ENCODE measurements at places on chromosomes 7 and 10.
A peak's percentile ranks its signal among the peaks of the same experiment; 100 is the strongest.

DNA sequence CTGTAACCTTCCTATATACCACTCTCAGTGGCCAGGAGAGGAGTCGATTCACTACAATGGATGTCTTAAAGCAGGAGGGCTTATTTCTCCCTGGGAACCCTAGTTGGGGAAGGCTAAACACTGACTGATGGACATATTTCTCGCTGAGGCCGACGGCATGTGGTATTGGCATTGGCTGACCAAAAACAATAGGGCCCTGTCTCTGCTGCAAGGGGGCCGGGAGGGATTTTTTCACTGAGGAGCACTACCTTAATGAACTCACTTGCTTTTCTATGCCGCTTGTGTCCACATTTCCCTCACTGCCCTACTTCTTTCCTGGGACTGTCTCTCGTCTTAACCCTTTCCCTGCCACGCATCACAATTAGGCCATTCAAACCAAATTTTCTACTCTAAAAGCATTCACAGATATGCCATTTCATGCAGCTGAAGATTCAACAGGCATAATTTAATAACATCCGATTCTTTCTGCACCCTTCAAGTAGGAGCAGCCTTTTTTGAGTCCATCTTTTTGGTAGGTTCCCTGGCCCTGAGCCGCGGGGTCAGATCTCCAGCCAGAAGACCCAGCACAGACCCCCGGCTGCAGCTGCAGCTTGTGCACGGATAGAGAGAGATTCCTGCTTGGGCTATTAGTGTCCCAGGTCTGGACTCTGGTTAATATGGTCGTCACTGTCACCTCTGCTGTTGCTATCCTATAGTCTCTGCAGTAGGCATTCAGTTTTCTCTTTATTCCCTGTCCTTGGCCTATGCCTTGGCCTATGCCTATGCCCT is 118.7 kb downstream of the HIPK2 start:
- no peak for DNase-seq

DNA sequence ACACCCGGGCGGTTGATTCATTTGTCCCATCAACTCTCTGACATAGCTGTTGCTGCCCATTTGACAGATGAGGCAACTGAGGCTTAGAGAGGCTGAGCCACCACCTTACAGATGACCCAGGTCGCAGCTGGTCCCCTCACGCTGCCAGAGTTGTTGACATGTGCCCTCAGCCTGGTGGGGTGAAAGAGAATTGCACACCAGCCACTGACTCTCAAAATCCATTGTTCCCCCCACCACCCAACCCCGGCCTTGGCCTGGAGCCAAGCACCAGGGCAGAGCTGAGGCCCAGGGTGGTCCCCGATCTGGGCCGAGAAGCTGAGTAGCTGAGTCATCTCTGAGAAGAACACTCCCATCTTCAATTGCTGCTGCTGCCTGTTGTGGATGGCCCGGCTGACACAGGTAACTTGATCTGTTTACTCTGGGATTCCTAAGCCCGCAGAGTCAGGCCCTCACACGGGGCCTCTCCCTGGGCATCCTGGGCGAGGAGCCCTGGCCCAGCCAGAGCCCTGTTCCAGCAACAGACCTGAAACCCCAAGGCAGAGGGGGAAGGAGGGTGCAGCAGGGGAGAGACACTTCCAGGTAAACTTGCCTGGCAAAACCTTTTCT is 27.5 kb downstream of the PVRIG start:
- no peak for DNase-seq

DNA sequence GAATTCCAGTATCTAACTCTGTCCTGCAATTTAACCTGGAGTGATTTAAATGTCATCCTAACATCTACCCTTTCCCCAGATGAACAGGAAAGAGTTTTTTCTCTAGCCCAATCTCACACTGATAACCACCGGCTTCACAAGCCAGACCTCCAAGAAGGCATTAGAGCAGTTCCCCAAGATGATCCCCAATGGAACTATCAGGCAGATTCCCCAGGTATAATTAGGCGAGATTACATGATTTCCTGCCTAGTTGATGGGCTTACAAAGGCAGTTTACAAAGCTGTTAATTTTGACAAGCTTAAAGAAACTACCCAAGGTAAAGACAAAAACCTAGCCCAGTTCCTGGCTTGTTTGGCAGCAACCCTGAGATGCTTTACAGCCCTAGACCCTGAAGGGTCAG is 14.1 kb upstream of the NT5C2 start:
- DNase-seq, result no peak

GRCh38 chr10:132388891-132389432 is 8.0 kb upstream of the PWWP2B start:
- no peak for DNase-seq

DNA sequence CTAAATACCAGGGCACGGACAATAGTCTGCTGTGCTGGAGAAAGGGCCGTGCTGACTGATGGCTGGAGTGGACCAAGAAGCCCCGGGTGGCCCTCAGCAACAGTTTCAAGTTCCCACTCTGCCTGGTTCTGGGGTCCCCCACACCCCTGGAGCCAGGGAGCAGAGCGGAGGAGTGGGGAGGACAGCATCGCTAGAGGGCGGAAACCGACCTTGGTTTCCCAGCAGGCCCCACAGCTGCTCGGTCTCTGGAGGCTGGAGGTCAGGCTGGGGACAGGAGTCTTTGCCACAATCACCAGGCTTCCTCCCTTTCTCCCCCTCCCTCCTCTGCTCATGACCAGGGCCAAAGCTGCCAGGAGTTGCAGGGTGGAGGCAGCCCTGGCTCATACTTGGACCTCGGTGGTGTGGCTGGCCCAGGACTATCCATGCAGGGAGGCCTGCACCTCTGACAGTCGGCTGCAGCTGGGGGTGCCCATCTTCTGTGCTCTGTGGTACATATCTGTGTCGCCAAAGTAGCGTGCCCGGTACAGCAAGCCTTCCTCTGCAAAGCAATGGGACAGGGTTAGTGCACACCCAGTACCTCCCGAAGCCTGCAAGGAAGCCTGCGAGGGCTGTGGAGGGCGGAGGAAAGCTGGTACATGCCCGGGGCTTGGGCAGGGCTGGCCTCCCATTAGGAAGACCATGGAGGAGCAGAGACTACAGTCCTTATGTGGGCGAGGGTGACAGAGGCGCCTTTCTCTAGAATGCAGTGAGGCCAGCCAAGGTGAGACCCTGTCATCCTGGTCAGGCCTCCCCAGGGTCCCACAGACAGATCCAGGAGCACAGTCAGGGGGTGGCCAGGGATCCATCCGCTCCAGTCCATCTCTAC is 19.1 kb downstream of the DNAJB12 start:
- DNase-seq, result peak; percentile 11

DNA sequence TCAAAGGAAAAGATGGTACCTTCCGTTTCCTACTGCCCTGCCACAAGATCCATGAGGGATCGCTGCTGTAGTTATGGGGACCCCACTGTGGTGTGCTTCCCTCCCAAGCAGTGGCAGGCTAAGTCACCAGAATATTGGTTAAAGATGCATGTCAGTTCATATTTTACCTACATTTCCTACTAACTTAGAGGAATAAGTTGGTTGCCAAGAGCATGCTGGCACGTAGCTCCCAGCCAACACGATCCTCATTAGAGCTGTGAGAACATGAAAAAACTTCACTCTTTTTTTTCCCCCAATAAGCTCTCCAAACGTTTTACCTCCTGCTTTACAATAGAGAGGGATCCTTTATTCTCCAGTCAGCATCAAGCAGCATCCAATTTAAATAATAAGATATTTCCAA is 203.7 kb downstream of the TRIL start:
- no peak for DNase-seq

DNA sequence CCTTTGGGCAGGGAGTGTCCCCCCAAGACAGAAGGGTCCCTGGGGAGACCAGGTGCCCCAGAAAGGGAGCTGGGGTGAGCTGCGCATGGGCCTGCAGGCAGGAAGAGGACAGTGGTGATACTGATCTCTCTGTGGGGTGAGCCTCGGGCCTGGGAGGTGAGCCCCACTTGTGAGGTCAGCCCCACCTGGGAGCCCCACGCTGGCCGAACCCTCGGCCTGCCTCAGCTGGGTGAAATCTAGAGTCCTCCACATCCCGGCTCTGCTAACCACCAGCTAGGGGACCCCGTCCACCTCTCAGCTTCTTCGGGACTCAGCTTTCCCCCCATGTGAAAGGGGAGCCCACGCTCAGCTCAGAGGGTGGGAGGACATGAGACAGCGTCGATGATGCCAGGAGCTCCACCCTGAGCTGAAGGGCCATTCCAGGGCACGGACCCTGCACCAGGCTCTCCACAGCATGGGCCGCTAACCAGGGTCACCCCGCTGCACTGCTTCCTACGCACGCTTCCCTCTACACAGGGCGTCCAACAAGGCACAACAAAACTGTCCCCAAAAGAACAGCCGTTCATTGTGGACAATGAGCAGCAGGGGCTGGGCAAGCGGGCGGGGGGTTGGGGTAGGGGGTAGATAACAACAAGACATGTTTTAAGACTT is 48.7 kb downstream of the CAMK2B start:
- DNase-seq, result no peak

DNA sequence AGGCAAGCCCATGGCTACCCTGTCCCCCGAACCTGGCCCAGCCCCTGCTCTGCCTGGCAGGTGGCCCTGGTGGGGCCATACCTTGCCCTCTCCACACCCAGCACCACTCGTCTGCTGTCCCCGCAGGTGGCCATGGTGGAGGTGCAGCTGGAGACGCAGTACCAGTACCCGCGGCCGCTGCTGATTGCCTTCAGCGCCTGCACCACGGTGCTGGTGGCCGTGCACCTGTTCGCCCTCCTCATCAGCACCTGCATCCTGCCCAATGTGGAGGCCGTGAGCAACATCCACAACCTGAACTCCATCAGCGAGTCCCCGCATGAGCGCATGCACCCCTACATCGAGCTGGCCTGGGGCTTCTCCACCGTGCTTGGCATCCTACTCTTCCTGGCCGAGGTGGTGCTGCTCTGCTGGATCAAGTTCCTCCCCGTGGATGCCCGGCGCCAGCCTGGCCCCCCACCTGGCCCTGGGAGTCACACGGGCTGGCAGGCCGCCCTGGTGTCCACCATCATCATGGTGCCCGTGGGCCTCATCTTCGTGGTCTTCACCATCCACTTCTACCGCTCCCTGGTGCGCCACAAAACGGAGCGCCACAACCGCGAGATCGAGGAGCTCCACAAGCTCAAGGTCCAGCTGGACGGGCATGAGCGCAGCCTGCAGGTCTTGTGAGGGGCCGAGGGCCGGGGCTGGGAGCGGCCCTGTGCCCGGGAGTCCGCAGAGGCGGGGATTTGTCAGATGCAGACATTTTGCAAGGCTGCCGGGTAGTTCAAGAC is 13.2 kb downstream of the ORAI2 start:
- no peak for DNase-seq

DNA sequence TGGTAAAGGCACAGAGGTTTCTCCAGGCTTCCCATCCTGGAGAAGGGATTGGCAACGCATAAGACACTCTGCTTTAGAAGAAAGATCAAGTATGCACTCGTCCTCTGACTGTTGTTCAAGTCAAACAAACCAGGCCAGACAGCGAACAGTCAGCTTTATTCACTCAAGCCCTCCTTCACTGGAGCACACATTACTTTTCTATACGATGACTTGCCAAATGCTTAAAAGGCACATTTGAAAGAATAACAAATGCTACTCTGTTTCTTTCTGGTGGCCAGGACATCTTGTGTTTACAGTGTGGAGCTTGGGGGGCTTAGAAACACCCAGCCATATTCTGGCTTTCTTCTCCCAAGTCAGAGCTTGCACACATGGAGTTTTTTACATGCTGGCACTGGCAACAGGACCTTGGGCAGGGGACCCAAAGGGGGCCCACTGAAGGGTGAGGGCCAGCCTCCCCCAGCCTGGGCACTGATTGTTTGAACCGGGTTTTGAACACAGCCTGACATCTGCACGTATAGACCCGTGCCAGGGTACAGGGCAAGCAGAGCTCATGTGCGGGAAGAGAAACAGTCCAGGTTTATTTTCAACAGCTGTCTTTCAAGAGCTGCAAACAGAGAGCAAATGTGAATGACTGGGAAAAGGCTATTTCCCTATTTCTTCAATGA is 33.3 kb upstream of the FGFR2 start:
- no peak for DNase-seq

DNA sequence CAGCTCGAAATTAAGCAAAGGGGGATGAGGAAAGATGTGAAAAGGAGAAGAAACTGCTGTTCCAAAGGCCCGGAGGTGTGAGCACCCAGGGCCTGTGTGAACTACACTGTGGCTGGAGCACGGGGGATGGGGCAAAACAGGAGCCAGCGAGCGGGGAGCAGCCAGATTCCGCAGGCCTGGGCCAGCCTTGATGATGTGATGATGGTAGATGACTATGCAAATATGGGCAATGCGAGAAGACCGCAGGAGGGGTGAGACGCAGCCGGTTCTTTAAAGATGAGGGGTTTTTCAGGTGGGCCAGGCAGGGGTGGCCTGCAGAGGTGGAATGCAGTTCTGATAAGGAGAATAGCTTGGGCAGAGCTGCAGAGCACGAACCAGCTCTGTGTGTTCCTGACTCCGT is 61.5 kb downstream of the LANCL2 start:
- no peak for DNase-seq

GRCh38 chr7:17318146-17318545 is 19.7 kb downstream of the AHR start:
- DNase-seq, result no peak

- no peak for DNase-seq
Observed at GRCh38 chr10:107611115-107611514, 446.6 kb upstream of the SORCS1 start.

DNA sequence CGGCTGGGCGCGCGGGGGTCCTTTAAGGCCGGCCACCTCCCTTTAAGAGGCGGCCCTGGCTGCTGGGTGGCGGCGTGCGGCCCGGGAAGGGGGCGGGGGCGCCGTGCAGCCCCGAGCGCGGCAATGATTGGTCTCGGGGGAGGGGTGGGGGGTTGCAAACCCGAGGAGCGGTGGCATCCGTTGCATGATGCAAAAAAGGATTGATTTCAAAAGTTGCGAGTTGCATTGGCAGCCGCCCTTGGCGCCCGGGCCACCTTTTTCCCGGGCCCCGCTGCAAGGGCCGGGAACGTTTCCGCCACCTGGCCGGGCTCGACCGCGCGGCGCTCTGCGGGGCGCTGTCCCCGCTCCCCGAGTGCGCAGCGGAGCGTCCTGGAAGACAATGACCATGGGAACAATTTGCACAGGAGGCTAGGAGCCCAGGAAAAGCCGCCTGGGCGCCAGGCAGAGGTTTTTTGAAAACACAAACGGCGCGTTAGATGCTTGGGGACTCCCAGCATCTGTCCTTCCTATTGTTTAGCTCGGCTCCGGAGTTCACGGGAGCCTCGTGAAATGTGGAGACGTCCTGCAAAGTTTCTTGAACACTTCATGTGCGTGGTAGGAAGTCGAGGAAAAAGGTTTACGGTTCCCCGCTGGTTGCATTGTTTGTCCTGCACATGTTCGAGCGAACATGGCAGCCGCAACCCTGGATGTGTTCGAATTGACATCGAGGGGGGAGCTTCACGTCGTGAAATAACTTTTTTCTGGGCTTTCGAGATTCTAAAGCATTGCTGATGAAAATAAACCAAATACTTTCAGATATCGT is at the start of gene SEPHS1:
TSS of gene SEPHS1 (minus strand) at position 78 of the 802 bp plus-strand sequence. CDS start 3,343 bp downstream, outside the sequence.
- peak; percentile 84 for DNase-seq

DNA sequence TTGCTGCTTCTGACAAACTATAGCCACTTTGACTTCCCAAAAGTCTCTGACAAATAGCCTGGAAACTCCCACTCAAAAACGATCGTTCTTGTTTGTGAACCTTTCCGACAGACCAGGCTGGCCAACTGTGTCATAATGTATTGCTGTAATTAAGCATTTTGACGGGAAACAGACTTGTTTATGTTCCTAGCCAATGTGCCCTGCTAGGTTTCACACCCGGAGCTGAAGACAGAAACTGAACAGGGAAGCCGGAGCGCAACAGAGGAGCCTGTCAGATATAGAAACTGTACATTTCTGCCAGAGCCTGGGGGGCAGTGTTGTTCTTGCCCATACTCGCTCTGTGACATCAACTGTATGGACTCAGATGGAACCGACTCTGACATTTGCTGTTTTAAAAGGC is 55.3 kb upstream of the C7orf33 start:
- peak; percentile 4 for DNase-seq

GRCh38 chr7:25117226-25118047 is 7.6 kb downstream of the CYCS start:
- DNase-seq, result no peak
